ENCODE measurements at places on chromosomes 6 and 20.

DNA sequence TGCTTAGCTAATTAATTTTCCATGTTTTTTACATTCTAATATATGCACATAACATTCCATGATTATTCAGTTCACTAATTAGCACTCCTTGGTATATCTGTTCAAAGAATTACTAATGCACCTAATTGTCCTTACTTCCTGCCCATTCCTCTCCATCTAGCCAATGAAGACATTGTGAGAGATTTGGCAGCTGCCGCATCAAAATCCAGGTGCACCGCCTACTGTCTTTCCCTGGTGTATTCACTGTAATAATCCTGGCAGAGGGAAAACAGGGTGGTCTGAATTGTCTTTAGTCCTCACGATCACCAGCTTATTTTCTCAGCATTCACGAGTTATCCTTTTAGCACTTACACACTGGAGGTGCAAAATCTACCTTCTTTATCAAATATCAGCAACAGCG, 61.0 kb upstream of the SCGN start:
- DNase-seq = no peak

- no peak for DNase-seq
Observed at GRCh38 chr6:123150076-123150475, 154.0 kb downstream of the CLVS2 start.

- DNase-seq = no peak
Observed at GRCh38 chr6:164928057-164928727, 381.2 kb downstream of the C6orf118 start.

- no peak for DNase-seq
Observed at GRCh38 chr6:143294265-143294860, 156.1 kb downstream of the ADAT2 start.

- no peak for DNase-seq
Observed at GRCh38 chr6:45420909-45421708, 43.4 kb upstream of the SUPT3H start.

- DNase-seq = no peak
Observed at GRCh38 chr6:39901116-39901655, 33.1 kb downstream of the MOCS1 start.

GRCh38 chr20:1994627-1995026, 769 bp upstream of the PDYN start:
- no peak for DNase-seq

GRCh38 chr6:94769197-94769596, 808.1 kb upstream of the MANEA start:
- DNase-seq = no peak

- no peak for DNase-seq
Observed at GRCh38 chr6:38141716-38142115, 322.2 kb downstream of the ZFAND3 start.

DNA sequence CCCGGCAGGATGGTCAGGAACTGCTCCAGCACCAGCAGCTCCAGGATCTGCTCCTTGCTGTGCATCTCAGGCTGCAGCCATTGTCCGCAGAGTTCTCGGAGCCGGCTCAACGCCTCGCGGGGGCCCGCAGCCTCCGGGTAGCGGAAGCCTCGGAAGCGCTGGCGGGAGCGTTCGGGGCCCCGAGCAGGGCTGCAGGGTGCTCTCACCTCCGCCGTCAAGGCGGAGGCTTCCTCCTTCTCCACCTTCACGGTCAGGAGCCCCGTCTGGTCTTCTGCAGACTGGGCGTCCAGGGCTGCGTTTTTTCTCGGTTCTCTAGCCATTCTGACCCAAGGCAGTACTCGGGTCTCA, 434 bp downstream of the ZKSCAN4 start:
- DNase-seq = no peak

DNA sequence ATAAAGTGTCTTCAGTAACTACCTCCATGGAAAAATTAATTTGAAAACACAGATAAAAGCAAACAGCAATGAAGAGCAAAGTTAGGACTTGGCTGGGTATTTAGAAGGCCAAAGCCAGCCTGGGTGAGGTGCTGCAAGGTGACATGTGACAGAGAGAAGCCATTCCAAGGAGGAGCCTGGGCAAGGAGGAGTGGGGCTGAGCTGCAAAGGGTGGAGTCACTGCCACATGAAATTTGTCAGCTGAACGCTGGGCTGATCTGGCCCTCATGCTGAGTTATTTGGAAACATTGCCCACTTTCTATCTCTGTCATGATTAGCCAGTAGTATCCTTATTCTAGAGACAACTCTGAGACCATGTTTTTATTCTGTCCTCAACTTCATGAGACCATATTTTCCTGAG, 76.3 kb downstream of the PERP start:
- DNase-seq = no peak

DNA sequence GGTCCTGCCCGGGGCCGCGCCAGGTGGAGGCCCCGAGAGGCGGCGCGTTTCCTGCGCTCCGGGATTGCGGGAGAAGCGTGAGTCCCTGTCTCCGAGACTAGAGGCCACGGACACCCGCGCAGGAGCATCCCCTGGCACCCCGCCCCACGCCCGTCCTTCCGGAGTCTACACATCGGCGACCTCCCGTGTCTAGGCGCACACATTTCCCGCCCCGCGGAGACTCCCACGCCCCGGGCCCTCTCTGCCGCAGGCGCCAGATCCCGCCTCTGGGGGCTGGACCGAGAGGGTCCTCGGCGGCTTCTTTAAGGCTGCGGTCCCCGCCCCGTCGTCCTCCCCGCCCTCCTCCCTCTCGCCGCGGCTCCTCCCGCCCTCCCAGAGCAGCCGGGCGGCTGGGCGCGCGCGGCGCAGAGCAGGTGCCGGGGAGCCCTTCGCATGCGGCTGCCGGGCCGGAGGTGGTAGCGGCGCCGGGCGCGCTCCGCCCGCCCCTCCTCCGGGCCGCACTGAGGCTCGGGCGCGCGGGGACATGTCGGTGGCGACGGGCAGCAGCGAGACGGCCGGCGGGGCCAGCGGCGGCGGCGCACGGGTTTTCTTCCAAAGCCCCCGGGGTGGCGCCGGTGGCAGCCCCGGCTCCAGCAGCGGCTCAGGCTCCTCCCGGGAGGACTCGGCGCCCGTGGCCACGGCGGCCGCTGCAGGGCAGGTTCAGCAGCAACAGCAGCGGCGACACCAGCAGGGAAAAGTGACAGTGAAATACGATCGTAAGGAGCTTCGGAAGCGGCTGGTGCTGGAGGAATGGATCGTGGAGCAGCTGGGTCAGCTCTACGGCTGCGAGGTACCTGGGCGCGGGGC, at the start of gene PPP1R14C:
PPP1R14C (plus strand) TSS at position 375 of the 846 bp plus-strand sequence; CDS start at position 524, 149 bp downstream.
- DNase-seq = no peak

DNA sequence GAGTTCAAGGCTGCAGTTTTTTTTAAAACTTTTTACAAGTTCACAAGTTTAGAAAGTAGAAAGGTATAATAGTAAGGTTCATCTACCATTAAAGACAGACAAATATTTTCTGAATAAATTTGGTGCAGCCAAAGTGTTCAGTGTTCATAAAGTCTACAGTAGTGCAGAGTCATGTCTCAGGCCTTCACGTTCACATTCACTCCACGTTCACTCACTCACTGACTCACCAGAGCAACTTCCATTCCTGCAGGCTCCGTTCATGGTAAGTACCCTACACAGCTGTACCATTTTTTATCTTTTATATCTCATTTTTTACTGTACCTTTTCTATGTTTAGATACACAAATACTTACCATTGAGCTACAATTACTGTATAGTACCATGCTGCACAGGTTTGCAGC, 67.6 kb downstream of the B4GALT5 start:
- DNase-seq = no peak

- no peak for DNase-seq
Observed at GRCh38 chr6:150366118-150366778, 2.6 kb upstream of the IYD start.

DNA sequence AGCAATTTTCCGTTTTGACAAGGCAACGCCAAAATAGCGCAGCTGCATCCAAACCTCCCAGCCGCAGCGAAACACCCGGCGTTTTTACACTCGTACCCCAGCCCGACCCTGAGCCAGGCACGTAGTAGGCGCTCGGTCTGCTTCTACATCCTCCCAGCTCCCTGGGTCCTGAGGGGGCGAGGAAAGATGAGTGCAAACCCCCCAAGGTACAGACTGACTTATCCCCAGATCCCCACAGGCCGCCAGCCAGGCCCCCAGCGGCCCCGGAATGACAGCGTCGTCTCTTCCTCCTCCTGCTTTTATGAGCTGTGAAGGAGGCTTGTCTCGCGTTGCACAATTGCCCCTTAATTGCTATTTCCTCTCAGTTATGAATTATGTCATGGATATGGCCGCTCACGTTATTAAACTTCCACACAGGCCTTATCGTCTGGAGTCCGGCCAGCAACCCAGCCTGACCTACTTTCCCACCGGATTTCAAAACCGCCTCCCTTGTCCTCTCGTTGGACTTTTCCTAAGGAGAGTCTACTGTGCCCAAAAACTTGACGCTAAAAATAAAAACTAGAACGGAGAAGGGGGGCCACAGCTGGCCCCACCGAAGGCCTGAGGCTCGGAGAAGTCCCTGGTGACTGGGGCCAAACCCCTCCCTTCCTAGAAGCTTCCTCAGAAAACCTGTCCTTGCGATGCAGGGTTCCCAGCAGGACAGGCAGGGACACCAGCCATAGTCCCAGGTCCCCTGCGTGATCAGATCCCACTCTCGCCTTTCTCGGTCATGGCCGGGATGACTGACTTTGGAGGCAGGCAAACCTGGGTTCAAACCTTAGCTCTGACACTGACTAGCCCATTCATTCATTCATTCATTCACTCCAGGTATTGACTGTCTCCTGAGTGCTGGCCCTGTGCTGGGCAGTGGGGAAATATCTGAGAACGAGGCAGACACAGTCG, 130.9 kb upstream of the PTPN1 start:
- no peak for DNase-seq

DNA sequence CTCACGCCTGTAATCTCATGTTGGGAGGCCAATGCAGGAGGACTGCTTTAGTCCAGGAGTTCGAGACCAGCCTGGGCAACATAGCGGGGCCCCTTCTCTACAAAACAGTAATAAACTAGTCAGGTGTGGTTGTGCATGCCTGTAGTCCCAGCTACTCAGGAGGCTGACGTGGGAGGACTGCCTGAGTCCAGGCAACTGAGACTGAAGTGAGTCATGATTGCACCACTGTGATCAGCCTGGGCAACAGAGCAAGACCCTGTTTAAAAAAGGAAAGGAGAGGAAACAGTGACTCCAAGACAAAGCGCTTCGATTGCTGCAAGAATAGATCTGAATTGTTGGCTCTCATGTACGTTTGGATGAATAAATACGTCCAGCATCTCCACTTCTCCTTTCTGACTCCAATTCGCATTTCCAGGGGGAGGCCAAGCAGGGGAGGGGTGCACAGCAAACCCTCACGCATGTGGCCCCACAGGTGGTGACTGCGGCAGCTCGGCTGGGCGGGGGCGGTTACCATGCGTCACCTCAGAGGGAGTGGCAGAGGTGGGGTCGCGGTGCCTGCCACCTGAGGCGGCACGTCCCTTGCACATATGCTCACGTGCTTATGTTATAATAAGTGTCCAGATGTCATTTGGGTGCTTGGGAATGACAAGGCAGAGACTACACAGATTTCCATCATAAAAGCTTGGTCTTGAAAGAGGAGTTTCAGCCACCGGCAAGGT, 95.1 kb upstream of the MPC1 start:
- DNase-seq = no peak

DNA sequence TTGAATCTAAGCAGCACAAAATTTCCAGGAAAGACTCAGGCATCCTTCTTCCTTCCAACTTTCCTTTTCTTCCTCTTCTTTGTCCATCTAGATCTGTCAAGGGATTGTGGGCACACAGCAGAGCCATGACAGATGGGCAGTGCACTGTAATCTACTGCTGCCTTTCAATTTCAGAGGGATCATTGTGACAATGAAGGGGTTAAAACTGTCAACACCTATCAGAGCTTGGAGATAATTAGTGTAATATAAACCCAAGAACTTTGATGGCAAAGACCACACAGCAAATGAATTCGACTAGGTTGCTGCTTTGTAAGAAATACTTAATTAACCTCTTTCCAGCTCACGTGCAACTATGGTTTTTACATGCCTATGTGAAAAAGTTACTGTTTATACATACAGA, 55.0 kb downstream of the SAMD5 start:
- DNase-seq = no peak

DNA sequence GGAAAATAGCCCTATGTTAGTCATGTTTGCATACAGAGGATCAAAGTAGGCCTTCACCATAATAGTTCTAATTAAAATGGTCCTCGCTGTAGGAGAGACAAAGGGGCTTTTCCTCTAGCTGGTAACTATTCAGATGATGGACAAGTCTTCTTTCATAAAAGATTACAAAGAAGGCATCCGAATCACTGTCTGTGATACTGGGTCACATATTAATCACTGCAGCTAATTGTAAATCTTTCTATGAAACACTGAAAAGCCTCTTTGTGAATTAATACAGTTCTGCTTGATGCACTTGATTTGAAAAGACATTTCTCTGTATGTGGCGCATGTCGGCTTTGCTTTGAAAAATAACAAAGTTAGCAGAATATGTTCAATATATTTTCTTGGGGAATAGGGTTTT, 520.8 kb downstream of the KIF16B start:
- no peak for DNase-seq

GRCh38 chr20:15951658-15952057, 621.6 kb downstream of the KIF16B start:
- no peak for DNase-seq

DNA sequence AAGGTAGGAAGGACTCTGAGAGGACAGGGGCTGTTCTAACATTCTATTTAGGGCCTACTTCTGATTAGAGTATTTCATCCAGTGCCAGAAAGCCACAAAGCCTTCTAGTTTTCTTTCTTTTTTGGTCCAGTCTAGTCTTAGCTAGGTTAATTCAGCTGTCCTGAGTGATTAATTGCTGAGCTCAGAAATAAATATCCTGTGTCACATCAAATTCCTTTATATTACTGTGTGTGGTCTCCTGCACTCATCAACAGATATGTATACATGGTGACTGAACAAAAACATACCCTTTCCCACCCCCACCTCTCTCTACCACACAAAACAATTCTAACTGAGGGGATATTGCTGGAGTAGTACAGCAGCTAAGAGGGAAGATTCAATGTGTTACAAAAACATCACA, 601.5 kb upstream of the NRSN1 start:
- DNase-seq = no peak

DNA sequence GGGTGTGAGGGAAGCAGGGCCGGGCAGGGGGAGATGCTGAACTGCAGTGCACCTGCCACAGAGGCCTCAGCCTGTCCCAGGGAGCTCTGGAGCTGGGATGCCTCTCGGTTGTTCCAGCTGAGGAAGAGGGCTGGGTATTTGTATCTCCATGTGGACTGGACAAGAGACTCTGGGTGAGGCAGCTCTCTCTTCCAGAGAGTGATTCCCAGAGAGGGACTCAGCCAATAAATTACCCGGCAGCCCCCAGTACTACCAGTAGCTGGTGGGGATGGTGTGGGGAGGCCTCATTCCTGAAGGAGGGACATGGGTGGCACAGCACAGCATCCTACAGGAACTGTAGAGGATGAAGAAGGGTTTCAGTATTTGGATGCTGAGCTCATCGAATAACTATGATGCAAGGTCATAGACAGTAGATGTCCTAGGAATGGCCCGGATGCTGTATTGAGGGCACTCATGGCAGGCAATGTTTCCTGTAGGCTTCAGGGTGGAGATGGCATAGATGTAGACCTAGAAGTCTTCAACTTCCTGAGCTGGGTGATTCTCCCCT, 1.4 kb downstream of the FGD2 start:
- no peak for DNase-seq

DNA sequence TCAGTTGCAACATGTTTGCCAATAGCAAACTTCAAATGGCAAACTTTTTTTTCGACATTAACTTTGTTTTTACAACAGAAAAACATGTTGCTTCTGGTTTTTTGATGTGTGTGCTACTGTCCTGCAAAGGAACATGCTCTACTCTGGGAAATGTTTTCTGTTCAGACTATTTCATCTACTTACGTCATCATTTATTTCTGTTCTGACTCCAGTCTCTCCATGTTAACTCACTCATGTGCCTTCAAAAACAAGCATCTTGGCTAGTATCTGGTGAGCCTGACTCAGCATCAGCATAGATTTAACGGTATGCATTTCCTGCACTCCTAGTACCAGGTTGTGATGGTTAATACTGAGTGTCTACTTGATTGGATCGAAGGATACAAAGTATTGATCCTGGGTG, 36.1 kb upstream of the MAP7 start:
- no peak for DNase-seq

All from activated CD4-positive, alpha-beta T cell treated with anti-CD3 and anti-CD28 coated beads for 24 hours (primary cell).